ENCODE measurements at places on chromosomes 7 and 10.
A peak's percentile ranks its signal among the peaks of the same experiment; 100 is the strongest.

DNA sequence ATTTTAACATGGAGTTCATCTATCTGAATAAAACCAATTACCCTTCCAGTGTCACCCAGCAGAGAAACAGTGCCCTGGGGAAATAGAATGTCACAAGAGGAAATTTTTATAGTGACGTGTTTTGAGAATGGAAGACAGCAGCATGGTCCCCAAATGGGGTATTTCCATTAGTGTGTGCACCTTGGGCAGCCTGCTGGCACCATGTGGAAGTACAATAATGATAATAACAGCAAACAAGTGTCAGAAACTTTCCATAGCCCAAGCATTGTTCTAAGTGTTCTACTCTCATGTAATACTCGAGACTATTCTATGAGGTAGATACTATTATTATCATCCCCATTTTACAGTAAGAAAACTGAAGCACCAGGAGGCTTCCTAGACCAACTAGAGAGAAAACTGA is 2.2 kb upstream of the PDE1C start:
- DNase-seq: no peak

- DNase-seq: no peak
These were observed 251.2 kb upstream of the FZD1 start for GRCh38 chr7:91013078-91013477.

DNA sequence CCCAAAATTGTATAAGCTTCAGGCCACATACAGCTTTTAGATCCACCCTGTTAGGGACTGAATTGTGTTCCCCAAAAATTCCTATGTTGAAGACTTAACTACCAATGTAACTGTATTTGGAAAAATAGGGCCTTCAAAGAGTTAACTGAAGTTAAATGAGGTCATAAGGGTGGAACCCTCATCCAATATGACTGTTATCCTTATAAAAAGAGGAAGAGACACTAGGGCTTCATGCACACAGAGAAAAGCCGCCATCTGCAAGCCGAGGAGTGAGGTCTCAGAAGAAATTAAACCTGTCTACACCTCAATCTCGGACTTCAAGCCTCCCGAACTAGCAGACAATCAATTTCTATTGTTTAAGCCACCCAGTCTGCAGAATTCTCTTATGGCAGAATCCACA is 317.9 kb upstream of the NFE2L3 start:
- DNase-seq: no peak

GRCh38 chr7:142927085-142927745 is 6.3 kb downstream of the TRPV5 start:
- DNase-seq: no peak

DNA sequence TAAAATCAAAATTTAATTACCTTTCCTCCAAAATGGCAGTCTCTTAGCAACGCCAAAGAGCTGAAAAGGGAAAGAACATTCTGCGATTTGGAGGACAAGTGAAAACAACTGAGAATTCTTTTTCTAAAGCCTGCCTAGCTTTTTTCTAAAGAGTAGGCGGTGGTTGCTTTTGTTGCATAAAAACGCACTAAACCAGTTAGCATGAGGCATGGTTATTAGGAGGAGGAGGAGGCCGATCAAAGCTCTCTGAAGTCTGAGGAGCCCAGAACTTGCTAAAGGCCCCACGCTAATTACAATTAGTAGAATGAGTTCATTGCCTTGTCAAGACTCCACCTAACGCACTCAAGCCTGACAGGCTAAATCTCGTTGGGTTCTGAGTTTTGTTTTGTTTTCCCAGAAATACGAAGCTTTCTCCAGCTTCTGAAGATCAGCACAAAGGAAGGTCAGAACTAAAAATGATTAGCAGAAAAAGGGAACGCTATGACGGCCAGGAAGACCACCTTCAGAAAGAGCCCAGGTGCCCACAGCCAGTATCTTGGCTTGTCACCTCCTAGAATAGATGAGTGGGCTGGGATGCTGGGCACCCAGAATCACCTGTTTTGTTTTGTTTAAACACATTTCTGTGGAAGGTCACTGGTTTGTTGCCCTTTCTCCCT is 72.0 kb downstream of the FGFR2 start:
- no peak for DNase-seq

- DNase-seq: no peak
These were observed 149.8 kb downstream of the AMPH start for GRCh38 chr7:38481401-38481800.

- DNase-seq: no peak
These were observed 257.2 kb downstream of the MAD1L1 start for GRCh38 chr7:1975581-1975980.

GRCh38 chr10:58662314-58662713 is 149.6 kb downstream of the BICC1 start:
- peak; percentile 69 for DNase-seq

GRCh38 chr7:86733783-86734182 is 90.1 kb downstream of the GRM3 start:
- no peak for DNase-seq

GRCh38 chr10:44980309-44981171 is 1.9 kb upstream of the DEPP1 start:
- DNase-seq: no peak

DNA sequence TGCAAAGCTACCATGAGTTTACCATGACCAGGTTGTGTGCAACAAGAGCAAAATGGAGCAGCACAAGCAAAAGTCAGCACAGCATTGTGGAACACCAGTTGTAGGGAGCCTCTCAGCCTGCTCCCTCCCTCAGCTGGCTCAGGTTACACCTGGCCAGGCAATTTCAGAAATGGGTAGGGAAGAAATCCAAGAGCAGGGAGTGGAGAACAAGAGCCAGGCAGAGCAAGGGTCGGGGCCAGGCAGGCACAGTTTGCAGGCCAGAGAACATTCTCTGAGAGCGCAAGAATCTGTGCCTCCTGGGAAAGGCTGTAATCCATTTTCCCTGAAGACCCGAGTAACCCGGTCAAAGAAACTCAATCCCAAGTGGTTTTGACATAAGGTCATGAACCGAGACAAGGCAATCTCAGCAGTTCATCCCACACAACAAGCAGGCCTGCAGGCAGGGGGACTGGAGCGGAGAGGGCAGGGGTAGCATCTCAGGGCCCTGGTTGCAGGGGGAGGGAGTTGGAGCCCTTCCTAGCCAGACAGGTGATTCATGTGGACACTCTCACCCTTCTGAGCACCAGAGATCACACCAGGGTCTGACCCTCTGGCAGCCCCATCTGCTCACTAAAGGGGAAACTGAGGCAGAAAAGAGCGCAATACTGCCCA is 258.4 kb downstream of the PLXNA4 start:
- DNase-seq: no peak

- DNase-seq: no peak
These were observed 14.6 kb upstream of the GPER1 start for GRCh38 chr7:1073142-1073977.

DNA sequence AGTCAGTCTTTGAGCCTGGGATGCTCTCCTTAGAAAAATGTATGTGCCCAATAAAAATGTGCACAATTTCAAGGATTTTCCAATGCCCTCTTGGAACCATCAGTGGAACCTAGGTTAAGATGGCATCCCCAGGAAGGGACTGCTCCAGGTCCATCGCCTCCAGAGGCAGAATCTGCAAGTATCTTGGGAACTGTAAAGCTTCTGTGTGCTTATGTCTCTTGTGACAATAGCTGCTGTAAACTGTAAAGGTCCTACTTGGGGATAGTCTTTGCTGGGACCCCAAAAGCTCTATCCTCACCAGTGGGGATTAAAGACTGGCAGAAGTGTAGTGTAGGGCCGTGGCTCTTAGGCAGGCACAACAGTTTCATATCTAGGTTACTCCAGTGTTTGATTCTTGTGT is 11.9 kb downstream of the DUSP5 start:
- no peak for DNase-seq

GRCh38 chr10:1824928-1825327 is 87.6 kb upstream of the ADARB2 start:
- DNase-seq: no peak

- no peak for DNase-seq
These were observed 1.1 kb upstream of the HBP1 start for GRCh38 chr7:107167483-107168232.

- no peak for DNase-seq
These were observed 39.2 kb downstream of the MPLKIP start for GRCh38 chr7:40095230-40095629.

GRCh38 chr10:121886997-121887622 is 40.7 kb downstream of the ATE1 start:
- peak; percentile 4 for DNase-seq

- DNase-seq: peak; percentile 12
These were observed 23.2 kb downstream of the CALCR start for GRCh38 chr7:93551063-93551895.

GRCh38 chr10:103716206-103717160 is 138.9 kb downstream of the SH3PXD2A start:
- no peak for DNase-seq

- no peak for DNase-seq
These were observed 67.0 kb downstream of the CDK6 start for GRCh38 chr7:92769394-92769699.

DNA sequence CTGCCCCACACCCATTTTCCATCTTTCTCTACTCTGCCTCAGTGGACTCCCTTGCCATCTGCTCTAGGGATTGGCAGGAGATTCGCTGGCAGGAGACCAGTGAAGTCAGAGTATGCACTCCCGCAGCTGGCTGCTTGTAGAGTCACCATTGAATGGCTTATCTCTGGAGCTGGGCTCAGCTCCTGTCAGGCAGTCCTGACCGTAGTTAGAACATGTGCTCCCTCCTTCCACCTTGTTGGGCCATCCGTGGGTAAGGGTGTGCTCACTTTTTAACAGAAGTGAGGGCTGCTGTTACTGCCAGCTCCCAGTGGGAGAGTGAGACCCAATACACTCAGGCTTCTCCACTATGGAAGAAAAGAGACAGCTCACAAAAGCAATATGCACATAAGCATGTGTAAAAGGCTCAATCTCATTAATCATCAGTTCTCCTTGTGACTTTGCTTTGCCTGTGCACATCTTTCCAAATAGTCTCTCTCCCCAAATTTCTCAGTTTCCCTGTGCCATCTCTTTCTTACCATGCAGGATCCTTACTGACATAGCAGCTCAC is 773.3 kb downstream of the GRID1 start:
- DNase-seq: no peak

GRCh38 chr10:117363028-117363427 is 12.2 kb downstream of the PDZD8 start:
- DNase-seq: no peak

GRCh38 chr10:97243836-97244235 is 48.6 kb downstream of the ARHGAP19 start:
- DNase-seq: no peak

DNA sequence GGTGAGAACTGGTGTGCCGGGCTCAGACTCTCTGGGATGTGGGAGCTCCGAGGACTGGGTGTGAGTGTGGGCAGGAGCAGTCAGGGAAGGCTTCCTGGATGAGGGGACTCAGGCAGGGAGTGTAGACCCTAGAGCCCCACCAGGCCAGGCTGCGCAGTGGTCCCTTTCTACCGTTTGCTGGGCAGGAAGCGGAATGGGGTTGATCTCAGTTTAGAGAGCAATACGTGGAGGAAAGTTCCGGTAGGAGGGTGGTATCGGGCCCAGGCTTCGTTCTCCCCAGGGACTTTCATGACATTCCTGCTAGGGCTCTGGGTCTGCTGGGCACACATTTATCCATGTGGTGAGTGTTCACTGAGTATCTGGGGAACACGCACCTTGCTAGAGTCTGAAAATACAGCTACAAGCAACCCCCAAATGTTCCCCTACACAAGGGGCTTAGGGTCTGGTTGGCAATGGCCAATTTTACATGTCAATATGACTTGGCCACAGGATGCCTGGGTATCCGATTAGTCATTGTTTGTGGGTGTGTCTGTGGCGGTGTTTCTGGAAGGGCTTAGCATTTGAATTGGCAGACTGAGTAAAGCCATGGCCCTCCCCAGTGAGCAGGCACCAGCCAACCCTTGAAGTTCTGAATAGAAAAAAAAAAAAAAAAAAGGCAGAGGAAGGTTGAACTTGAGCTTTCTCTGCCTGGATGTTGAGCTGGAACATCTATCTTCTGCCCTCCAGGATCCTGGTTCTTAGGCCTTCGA is 20.8 kb downstream of the GHRHR start:
- DNase-seq: no peak

GRCh38 chr7:137331378-137331777 is 12.2 kb downstream of the PTN start:
- DNase-seq: no peak

GRCh38 chr7:143953421-143953820 is 1.2 kb upstream of the OR2F1 start:
- DNase-seq: no peak

- DNase-seq: peak; percentile 14
These were observed 106.2 kb downstream of the PLXDC2 start for GRCh38 chr10:19922236-19922963.

- no peak for DNase-seq
These were observed 106.2 kb downstream of the REEP3 start for GRCh38 chr10:63627396-63627795.

GRCh38 chr7:142711746-142712616 is 37.3 kb upstream of the PRSS1 start:
- peak; percentile 0 for DNase-seq

- no peak for DNase-seq
These were observed 248.2 kb upstream of the PITRM1 start for GRCh38 chr10:3420527-3421469.

DNA sequence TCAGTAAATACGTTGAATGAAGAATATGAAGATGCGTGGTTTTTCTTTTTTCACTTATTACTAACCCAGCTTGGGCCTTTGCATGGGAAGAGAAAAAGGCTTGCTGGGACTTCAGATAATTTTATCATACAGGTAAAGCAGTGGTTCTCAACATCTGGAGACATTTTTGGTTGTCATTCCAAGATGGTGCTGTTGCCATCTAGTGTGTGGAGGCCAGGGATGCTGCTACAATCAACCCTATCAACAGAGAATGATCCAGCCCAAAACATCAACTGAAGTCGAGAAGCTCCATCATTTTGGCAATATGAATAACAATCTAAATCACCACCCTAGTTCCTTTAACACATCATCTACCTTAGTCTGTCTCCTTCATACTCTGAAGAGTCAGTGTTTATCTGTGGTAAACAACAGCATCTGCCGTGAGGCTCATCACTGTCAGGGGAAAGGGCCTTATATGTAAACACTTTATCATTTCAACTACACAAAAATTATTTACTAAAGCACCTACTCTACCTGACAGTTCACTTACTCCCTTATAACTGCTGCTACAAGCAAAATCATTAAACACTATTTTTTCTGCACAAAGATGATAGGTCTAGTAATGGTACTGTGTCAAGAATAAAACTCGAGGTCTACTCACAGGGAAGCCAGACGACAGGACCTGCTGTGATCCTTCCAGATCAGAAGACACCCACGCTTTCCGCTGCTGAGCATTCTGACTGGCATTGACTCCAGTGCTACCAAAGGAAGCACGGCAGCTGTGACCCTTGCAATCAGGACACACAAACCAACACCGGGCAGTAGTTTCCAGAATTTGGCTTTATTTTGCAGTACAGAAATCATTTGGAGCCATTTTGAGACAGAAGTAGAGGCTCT is 48.6 kb downstream of the GDI2 start:
- no peak for DNase-seq

GRCh38 chr7:41045556-41046123 is 657.2 kb downstream of the INHBA start:
- DNase-seq: no peak

GRCh38 chr7:130409067-130409711 is 28.9 kb downstream of the CPA1 start:
- DNase-seq: no peak

Data from AG09319 (cell line).